ENCODE measurements at places on chromosomes 6 and 20. TPM values are rescaled to one million over a fixed set of nuclear protein-coding genes. Genes with fewer than 3 reads are reported as not detected.

DNA sequence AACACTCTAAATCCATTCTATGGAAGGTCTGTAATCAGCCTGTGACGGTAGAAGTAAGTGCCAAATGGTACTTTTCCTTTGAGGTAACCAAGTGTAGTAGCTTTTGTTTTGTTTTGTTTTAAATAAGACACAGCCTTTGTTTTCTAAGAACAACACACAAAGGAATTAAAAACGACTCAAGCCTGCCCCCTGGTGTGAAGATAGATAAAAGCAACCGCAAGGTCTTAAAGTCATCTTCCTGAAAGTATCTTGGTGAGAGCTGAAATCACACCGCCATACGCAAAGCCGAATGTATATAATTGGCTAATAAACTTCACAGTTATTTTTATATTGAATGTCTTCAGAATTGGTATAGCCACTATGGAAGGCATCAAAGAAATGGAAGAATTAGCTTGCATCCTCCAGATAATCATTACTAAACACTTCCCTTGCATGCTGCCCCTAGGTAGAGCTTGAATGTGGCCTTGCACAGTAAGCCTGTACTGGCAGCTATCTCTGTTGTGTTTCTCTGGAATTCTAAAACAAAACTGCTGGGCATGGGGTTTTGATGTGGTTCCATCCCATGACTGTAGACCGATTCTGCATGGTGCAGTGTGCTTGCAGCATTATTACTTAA lies 95.6 kb downstream of the LAMP5 start:
- no peaks in the 10 kb centered on the region for H3K4me1 ChIP-seq
- H3K4me3 ChIP-seq = no peak overlapping the region
- H3K36me3 ChIP-seq = no peaks in the 10 kb centered on the region
- no peak overlapping the region for H3K27ac ChIP-seq
- peak; percentile 28 for DNase-seq

- H3K4me1 ChIP-seq = no peaks in the 10 kb centered on the region
- H3K4me3 ChIP-seq = no peak overlapping the region
- no peak for DNase-seq
- no peaks in the 10 kb centered on the region for H3K36me3 ChIP-seq
Measured at GRCh38 chr6:9131616-9132015, 696.3 kb upstream of the SLC35B3 start.

- H3K27me3 ChIP-seq = no peaks in the 10 kb centered on the region
- no peak overlapping the region for H3K27ac ChIP-seq
- no peaks in the 10 kb centered on the region for H3K36me3 ChIP-seq
- no peaks in the 10 kb centered on the region for H3K4me1 ChIP-seq
- no peak overlapping the region for H3K4me3 ChIP-seq
- DNase-seq = no peak
Measured at GRCh38 chr6:20946022-20946421, 411.8 kb downstream of the CDKAL1 start.

MUCL3 gene
- 0.11 TPM for total RNA-seq

- no peaks in the 10 kb centered on the region for H3K36me3 ChIP-seq
- H3K4me1 ChIP-seq = no peaks in the 10 kb centered on the region
- no peak for DNase-seq
- no peak overlapping the region for H3K27ac ChIP-seq
Measured at GRCh38 chr6:150511313-150511712, 88.4 kb upstream of the PLEKHG1 start.

DNA sequence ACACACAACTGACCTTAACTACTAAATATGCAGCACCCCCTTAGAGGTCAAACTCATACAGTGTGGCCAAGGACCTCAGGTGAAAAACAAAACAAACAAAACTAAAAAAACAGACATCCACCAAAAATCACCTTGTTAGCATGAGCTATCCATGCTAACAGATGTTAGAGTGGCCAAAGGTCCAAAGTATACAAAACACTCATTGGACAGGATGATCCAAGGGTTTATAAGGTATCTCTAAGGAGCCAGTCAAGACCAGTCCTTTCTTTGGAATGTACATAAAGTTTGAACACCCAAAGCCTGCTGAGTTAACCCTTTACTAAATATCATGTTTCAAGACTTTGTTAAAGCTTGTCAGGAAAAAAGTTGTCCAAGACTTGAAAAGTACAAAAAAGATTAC lies 35.8 kb downstream of the THEMIS start:
- no peak overlapping the region for H3K27ac ChIP-seq
- H3K4me3 ChIP-seq = no peak overlapping the region
- H3K36me3 ChIP-seq = no peaks in the 10 kb centered on the region
- DNase-seq = no peak
- no peaks in the 10 kb centered on the region for H3K27me3 ChIP-seq
- no peaks in the 10 kb centered on the region for H3K4me1 ChIP-seq

DNA sequence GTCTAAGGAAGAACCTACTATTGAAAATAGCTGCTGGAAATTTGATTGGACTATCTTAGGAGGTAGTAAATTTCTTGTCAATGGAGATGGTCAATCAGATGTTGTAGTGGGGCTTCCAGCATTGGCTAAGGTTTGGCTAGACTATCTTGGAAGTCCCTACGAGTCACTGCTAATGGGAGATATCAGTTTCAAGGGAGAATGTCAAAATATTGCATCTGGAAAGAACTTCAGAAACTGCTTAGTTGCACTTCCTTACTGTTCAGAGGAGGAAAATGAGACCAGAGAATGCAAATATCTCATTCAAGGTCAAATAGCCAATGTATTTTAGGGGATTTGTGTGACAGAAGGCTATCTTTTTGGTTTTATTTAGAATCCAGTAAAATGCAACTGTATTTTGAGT lies 53.5 kb upstream of the CCN2 start:
- no peaks in the 10 kb centered on the region for H3K36me3 ChIP-seq
- no peaks in the 10 kb centered on the region for H3K27me3 ChIP-seq
- no peaks in the 10 kb centered on the region for H3K4me1 ChIP-seq
- no peak for DNase-seq

- H3K27ac ChIP-seq = no peak overlapping the region
- DNase-seq = no peak
- H3K4me3 ChIP-seq = no peak overlapping the region
- H3K27me3 ChIP-seq = no peaks in the 10 kb centered on the region
Measured at GRCh38 chr6:162014069-162014811, 713.3 kb downstream of the PRKN start.

GRCh38 chr6:78483553-78484197 lies 383.7 kb upstream of the IRAK1BP1 start:
- no peaks in the 10 kb centered on the region for H3K36me3 ChIP-seq
- H3K4me3 ChIP-seq = no peak overlapping the region
- no peaks in the 10 kb centered on the region for H3K4me1 ChIP-seq
- no peaks in the 10 kb centered on the region for H3K27me3 ChIP-seq
- DNase-seq = no peak

DNA sequence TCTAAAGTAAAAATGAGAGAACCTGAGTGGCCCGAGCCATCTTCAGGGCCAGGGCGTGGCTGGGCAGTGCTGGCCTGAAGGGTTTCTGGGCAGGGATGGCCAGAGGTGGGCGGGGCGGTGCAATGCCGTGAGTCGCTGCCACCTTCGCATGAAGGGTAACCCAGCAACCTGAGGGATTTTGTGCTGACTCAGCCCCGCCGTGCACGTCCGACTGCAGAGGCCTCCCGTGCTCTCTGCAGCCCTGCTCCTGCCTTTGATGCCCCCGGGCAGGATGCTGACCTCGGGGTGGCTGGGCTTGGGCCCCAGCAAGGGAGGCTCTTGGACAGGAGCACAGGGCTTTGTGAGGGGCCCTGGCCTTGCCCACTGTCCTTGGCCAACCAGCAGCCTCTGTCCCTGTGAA lies 81.7 kb upstream of the GATA5 start:
- no peak for DNase-seq
- H3K36me3 ChIP-seq = no peaks in the 10 kb centered on the region
- peak overlapping the region; percentile 93 for H3K4me3 ChIP-seq

GRCh38 chr20:25046181-25046641 lies 11.7 kb downstream of the ACSS1 start:
- peaks cover 12% of the 10 kb centered on the region for H3K36me3 ChIP-seq
- no peaks in the 10 kb centered on the region for H3K27me3 ChIP-seq
- H3K4me1 ChIP-seq = peaks cover 98% of the 10 kb centered on the region
- peak overlapping the region; percentile 92 for H3K27ac ChIP-seq
- H3K4me3 ChIP-seq = no peak overlapping the region
- peak; percentile 72 for DNase-seq

- no peak overlapping the region for H3K27ac ChIP-seq
- no peak overlapping the region for H3K4me3 ChIP-seq
- H3K36me3 ChIP-seq = peaks cover 94% of the 10 kb centered on the region
- DNase-seq = no peak
- H3K27me3 ChIP-seq = no peaks in the 10 kb centered on the region
Measured at GRCh38 chr6:116111552-116112528, 11.2 kb downstream of the NT5DC1 start.

DNA sequence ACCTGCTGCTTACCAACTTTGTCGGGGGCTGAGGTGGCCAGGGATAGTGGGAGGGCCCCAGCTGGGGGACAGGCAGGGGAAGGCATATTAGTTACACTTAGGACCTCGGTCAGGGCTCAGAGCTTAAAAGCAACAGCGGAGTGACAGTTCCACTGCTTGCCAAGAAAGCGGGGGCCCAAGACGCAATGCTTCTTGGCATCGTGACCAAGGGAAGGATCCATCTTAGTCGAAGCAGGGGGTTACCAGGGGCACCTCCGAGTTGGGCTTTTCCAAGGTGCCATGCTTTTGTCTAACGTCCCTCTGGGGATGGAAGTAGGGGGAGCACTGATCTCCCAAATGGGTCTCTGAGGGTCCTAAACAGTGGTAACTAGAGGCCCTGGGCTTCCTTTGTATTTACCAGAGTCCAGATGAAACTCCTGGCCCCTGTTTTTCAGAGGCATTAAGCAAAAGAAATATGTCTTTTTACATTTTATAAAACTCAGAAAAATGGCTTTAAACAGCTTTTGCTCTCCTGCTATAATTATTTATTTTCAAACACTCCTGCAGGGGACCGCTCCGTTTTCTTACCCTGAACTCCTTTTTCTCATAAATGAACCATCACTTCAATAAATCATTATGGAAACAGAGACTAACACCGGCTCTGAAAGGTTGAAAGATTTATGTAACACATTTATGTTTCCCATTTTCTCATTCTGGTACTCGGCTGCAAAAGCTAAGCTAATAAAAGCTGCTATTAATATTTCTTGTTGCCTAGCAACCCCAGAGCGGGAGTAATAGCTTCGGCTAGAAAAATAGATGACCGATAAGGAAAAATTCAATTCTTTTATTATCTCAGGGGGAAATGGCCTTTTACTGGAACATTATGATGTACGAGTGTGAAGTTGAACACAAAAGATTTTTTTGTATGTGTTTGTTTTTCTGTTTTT lies 100.4 kb downstream of the TOX2 start:
- peaks cover 4% of the 10 kb centered on the region for H3K4me1 ChIP-seq
- H3K36me3 ChIP-seq = no peaks in the 10 kb centered on the region
- H3K27me3 ChIP-seq = peaks cover 7% of the 10 kb centered on the region
- no peak overlapping the region for H3K27ac ChIP-seq
- DNase-seq = no peak

DEF6 gene
- 1.8 TPM for total RNA-seq

Data from heart left ventricle (tissue), 16 donors.